ENCODE measurements at places on chromosomes 13 and 19.

DNA sequence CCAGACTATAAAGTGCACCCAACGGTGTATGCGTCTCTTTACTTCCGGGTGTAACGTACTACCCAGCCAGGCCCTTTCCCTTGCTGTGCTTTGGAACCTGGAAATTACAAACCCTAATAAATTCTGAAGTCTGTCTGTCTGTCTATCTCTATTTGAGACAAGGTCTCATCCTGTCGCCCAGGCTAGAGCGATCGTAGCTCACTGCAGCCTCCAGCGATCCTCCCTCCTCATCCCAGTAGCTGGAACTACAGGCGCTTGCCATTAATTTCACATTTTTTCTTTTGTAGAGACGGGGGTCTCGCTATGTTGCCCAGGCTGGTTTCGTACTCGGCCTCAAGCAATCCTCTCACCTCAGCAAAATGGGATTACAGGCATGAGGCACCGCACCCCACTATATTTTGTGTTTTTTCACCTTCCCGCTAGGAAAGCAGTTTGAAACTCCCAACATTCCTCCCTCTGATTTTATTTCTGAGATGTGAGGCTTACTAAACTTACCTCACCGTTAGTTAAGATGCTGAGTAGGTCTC lies 469 bp upstream of the RNF6 start:
- DNase-seq: no peak

DNA sequence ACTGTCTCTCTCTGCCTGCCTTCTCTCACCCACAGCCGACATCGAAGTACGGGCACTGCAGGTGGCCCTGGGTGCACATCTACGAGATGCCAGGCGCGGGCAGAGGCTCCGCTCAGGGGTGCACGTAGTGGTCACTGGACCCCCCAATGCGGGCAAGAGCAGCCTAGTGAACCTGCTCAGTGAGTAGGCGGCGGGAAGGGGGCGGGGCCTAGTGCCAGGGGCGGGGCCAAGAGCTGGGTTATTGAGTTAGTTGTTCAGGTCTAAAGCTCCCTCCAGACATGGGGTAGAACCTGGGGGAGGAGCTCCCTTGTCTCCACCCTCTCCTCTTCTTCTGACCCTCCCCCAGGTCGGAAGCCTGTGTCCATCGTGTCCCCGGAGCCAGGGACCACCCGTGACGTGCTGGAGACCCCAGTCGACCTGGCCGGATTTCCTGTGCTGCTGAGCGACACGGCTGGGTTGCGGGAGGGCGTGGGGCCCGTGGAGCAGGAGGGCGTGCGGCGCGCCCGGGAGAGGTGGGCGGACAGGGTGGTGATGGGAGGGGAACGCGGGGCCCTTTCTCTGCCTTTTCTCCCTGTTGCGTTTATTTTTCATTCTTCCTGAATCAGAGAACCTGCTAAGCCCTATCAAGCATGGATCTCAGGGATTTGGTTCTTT lies 1.9 kb downstream of the GTPBP3 start:
- no peak for DNase-seq

DNA sequence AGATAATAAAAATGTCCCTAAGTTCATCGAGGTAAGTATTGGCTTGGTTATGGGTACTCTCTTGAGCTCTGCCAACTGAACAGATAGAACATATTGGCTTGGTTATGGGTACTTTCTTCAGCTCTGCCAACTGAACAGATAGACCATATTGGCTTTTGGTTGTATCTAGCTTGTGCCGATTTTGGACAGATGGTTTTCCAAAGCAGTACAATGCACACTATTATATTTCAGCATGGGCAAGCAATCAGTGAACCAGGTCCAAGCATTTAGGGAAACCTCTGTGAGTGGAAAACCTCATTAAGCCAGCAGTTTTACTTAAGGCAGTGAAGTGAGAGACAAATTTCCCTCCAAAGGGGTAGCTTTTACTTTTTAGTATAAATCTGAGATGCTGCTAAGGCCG lies 1440.5 kb upstream of the SPRY2 start:
- DNase-seq: no peak

DNA sequence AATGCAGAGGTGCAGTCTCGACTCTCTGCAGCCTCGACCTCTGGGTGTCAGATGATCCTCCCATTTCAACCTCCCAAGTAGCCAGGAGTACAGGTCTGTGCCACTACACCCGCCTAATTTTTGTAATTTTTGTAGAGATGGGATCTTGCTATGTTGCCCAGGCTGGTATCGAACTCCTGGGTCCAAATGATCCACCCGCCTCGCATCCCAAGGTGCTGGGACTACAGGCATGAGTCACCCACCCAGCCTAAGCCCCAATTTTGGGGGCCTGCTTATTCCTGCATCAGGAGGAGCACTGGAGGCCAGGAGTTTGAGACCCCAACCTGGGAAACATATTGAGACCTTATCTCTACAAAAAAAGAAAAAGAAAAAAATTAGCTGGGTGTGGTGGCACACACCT lies 80.1 kb upstream of the ADGRE5 start:
- no peak for DNase-seq

GRCh38 chr13:55091172-55091571 lies 2049.5 kb upstream of the PRR20A start:
- no peak for DNase-seq

GRCh38 chr13:32790731-32791130 lies 204.5 kb downstream of the PDS5B start:
- no peak for DNase-seq

All from T-helper 1 cell (primary cell).